ENCODE measurements at places on chromosomes 6 and 20.
A peak's percentile ranks its signal among the peaks of the same experiment; 100 is the strongest.

- DNase-seq = peak; percentile 56
These were observed 2.8 kb upstream of the DIDO1 start for GRCh38 chr20:62929051-62929538.

DNA sequence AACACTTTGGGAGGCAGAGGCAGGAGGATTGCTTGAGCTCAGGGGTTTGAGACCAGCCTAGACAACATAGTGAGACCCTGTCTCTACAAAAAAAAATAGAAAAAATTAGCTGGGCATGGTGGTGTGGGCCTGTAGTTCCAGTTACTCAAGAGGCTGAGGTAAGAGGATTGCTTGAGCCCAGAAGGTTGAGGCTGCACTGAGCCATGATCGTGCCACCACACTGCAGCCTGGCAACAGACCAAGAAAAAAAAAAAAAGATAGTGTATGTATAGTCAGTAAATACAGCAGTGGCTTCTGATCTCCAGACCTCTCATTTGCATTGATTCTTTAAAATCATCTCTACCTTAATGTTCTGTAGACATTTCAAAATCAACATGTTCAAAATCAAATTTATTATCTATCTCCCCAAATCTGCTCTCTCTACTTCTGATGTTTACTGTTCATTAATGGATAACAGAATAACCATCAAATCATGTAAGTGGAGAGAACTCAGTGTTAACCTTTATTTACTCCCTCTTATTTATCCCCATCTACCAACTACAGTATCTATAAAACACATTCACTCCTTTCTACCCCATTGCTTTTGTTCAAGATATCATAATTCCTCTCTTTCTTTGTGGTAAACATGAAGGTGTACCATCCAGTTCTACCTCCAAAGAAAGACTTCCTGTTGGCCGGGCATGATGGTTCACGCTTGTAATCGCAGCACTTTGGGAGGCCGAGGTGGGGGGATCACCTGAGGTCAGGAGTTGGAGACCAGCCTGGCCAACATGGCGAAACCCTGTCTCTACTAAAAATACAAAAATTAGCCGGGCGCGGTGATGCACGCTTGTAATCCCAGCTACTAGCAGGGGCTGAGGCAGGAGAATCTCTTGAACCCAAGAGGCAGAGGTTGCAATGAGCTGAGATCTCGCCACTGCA lies 7.7 kb downstream of the PROCR start:
- DNase-seq = no peak

- no peak for DNase-seq
These were observed 224.2 kb downstream of the ARHGAP18 start for GRCh38 chr6:129485746-129486145.

DNA sequence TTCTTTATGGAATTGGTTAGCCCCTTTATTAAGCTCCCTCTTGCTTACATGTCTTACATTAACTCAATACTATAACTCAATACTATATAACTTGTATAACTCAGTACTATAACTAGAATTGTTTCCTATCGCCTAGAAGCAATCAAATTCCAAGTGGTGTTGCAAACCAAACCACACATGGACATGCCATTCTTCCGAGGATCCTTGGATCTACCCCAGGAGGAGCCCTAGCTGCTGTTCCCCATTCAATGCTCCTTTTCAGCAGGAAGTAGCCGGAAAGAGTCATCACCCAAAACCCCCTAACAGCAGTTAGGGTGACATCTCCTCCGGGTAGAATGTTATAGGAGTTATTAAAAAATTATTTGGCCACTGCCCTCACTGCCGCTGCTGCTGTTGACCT lies 40.5 kb downstream of the PLN start:
- DNase-seq = no peak

GRCh38 chr20:60138256-60139220 lies 180.3 kb downstream of the CDH26 start:
- DNase-seq = peak; percentile 86

DNA sequence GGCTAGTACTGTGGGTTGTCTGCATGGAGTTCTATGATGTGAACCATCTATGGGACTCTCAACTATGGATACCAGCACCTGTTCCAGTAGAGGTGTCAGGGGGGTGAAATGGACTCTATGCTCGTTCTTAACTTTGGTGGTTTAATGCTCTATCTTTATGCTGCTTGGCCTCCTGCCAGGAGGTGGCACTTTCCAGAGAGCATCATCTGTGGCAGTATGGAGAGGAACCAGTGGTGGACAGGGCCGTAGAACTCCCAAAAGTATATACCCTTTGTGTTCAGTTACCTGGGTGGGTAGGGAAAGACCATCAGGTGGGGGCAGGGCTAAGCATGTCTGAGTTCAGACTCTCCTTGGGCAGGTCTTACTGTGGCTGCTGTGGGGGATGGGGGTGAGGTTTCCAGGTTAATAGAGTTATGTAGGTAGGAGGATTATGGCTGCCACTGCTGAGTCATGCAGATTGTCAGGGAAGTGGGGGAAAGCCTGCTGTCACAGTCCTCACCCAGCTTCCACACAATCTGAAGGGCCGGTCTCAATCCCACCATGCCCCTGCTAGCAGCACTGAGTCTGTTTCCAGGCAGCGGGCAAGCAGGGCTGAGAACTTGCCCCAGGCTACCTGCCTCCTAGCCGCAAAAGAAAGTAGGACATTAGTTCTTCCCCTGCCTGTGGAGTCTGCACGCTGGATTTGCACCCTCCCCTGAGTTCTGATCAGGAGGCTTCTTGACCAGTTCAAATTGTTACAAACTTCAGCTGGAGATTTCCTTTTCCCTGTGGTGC lies 284.0 kb downstream of the KCNQ5 start:
- no peak for DNase-seq

DNA sequence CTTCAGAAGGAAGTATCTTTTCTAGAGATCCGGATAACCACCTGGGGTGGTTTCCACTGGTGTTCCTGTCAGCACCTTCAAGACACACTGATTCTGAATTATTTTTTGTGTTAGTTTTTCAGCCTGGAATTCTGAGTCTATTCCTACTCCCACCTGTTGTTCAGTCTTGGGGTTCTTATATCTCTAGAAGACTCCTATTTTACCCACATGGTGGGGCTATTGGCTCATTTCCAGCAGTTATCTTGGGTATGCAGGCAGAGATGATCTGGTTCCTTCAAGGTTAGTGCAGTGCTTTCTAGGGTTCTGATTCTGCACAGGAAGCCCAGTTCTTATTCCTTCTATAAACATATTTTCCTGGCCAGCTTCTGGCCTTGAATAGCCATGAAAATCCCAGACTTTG lies 175.6 kb upstream of the PDE7B start:
- peak; percentile 20 for DNase-seq

GRCh38 chr6:2478200-2478599 lies 232.8 kb upstream of the GMDS start:
- DNase-seq = no peak

DNA sequence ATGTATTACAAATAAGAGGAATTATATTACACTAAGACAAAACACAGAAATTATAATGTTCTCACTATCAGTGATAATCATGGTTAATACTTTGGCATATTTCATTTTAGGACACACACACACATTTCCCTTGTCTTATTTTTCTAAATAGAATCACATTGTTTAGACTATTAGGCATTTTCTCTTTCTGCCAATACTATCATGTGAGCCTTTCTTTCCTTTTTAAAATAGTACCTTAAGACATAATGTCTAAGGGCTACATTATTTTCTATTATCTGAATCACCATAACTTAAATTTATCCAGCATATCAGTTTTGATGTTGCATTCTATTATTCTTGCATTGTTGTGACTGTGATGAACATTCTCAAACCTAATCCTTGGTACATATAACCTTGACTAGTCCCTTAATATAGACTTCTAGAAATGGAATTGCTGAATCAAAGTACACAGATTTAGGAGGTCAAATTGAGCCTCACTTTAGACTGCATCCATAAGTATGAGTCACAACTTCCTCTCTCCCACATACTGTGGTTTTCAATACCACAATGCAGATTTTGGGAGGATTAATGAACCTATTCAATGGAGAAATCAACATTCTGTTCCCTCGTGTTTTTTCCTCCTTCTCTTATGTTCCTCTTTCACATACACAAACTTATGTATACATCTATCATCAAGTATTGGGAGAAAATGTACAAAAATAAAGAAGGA lies 212.6 kb downstream of the MOXD1 start:
- DNase-seq = no peak

DNA sequence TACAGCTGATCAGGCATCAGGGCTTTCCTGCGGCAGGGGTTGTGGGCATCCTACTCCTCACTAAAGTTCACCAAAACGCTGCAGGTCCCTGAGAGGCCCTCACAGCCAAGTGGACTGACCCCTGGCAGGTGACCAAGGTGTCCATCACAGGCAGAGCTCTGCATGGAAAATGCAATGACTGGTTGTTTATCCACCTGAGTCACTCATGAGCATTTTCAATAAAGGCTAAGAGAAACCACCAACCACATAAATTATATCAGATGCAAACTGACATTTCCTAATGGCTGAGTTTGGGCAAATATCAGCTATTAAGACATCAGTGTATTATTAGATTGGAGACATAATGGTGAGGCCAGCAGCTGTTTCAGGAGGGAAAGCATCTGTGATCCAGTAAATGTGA lies 152.7 kb upstream of the SYNDIG1 start:
- DNase-seq = no peak

DNA sequence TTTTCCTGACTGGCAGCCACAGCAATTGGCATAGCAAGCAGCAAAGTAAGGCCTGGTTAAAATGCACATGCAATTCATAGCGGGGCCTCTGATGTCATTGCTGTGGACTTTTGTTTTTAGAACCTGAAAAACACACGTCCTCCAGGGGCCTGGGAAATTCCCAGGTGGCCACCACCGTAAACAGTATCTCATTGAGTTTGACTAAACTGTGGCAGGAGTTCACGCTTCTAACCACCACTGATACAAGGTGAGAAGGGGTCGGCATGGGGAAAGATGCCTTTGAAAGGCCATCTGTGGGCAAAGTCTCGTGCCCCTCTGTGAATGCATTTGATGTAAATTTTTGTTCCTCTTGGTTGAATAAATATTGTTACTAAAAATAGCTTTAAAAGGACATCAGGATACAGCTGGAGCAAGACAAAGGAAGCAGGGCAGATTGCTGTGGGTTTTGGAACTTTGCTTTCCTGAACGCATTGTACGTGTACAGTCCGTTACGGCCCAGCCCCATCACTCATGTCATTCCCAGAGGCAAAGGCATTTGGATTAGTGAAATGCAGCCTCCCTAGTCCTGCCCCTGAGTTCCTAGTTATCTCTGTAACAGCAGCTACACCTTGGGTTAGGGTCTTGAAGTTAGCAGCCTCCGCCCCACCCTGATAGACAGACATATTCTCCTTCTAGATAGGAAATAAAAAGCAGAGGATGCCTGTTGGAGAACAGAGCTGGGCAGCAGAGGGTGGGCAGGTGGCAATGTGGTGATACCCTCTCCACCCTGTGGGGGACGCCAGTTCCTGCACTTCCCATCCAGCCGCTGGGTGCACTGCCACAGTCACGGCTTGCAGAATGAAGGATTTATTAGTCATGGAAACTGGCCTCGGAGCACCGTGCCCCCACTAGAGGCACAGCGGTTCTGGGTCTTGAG lies 80.3 kb downstream of the ZDHHC14 start:
- DNase-seq = no peak

DNA sequence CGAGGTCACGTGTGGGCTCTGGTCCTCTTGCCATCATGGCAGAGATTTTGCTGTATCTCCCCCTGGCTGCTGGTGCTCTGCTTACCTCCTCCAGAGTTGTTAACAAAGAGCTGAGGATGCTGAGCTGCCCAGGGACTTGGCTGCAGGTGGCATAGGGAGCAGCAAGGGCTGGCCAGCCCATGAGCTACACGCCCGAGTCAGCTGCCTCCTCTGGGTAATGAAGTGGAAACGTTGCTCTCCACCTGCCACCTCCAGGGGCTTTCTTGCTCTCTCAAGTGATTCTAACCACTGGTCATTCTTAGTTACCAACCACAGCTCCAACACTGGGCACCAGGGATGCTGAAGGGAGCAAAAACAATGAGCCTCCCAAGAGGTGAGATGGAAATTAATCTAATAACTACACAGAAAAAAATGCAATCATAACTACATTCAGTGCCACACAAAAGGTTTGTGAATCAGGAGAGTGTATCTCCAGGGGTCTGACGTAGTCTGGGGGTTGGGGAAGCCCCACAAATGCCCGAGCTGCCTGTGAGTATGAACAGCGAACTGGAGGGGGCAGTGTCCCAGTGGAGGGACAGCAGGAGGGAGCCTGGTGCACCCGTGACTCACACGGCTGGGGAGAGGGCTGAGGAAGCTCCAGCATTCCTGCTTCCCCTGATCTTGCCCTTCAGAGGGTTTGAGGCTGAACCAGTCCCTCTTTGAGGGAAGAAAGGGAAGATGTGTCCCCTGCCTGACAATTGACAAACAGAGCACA lies 78.7 kb downstream of the CDH26 start:
- DNase-seq = no peak

GRCh38 chr6:121917834-121918559 lies 481.5 kb upstream of the HSF2 start:
- DNase-seq = no peak

DNA sequence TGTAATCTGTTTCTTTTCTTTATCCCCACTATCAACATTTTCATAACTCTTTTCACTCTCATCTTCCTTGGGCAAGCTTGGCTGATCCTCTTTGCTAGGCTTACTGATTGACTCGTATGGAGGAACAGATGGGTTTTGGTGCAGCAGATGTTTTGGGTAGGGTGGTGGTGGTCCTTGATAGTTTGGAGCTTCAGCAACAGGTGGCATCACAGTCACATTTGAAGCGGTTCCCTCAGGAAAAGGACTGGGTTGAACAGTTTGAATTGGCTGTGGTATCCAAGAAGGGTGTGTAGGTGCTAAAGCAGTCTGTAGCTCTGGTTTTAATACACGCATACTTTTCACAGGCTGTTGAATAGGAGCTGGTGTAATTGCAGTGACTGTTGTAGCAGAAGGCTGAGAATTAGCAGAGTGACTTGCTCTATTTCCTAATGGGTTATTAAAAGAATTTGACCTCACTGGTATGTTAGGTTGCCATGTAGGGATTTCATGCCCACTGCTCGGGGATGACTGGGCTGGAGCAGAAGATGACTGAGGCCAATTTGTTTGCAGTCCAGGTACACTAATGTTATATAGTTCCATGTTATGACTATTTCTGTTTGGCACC lies 34.5 kb downstream of the LATS1 start:
- DNase-seq = no peak

GRCh38 chr6:21312118-21312517 lies 281.4 kb upstream of the SOX4 start:
- no peak for DNase-seq

GRCh38 chr6:63764318-63764916 lies 128.8 kb downstream of the PHF3 start:
- DNase-seq = no peak

- DNase-seq = no peak
These were observed 88.8 kb downstream of the EYA2 start for GRCh38 chr20:46983466-46983865.
